ENCODE measurements at places on chromosomes 2 and 18.

GRCh38 chr2:193776988-193777387 is 1582.3 kb upstream of the TMEFF2 start:
- no peak for DNase-seq

GRCh38 chr2:132608311-132608710 is 61.7 kb downstream of the LYPD1 start:
- DNase-seq = no peak

DNA sequence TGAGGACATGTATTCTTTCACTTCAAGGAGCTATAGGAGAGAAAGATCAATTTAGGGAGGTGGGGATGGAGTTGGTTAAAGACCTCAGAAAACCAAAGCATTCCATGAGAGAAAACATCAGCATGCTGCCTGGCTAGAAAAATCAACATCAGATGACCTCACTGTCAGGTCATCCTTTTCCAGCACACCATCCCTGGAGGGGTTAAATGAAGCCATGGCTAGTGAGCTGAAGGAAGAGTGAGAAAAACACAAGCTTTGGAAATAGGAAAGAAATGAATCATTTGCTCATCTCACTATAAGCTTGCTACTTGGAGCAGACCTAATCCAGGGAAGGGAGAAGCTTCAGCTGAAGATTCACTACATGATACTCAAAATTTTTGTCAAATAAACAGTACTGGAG is 109.5 kb upstream of the ITGB6 start:
- DNase-seq = no peak

DNA sequence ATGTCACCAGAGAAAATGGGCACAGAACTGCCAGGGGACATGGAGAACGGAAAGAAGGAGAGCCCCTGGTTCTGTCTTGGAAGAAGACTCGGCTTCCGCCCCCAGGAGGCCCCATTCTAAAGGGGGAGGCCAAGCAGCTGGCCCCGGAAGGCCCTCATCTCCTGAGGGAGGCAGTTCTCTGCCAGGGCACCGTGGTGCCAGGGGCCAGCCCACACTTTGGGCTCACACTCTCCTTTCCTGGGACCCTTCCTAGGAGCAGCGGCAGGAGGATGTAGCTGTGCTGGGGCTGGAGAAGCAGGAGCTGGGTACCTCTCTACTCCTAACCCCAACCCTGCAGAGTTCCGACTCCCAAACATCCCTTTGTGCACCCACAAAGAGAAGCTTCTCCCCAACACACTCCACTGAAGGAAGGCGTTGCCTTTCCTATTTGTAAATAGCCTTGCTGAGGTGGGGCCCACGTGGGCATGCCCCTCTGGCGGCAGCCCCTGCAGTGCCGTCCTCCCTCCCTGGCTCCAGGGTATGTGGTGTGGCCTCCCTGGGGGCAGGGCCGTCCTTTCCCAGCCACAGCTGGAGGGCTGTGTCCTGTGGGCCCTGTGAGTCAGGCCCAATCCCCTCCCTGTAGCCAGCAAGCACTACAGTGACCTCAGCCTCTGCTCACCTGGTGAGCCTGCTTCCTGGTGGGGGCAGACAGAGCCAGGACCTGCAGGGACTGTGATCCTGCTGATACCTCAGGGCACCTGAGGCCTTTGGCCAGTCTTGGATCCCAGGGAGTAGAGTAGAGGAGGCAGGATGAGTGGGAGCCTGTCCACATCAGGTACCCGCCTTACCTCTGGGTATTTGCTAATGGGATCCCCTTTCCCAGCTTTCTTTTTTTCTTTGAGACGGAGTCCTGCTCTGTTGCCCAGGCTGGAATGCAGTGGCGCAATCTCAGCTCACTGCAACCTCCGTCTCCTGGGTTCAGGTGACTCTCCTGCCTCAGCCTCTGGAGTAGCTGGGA is 26.6 kb downstream of the ZFP36L2 start:
- no peak for DNase-seq

DNA sequence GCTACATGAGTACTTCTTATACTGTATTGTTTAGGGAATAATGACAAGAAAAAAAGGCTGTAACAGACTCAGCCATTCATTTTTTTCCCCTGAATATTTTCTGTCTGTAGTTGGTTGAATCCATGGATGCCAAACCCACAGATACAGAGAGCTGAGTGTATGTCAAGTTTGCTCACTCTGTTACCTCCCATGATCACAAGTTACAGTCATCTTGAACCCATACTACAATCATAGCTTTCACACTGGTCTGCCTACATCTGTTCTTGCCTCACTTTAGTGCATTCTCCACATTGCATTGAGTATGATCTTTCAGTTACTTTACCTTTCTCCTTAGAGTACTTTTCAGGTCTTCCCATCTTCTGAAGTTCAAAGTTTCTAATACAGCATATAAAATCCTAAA is 94.0 kb downstream of the BIRC6 start:
- DNase-seq = no peak

DNA sequence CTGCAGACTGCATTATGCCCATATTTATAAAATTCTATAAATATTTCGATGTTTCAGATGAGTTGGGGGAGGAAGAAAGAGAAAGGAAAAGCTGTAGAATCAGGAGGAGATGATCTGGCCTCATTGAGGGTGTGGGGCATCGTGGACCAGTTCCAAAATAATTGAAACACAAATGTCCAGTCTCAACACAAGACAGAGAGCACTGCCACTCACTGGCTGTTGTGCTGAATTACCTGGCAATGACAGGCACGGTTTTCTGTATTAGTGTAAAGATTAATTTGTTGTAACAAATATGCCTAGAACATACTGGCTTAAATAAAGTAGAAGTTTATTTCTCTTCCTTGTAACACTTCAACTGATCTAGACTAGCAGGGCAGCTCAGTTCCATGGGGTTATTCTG is 24.1 kb downstream of the POLE4 start:
- DNase-seq = no peak

GRCh38 chr2:209900638-209901037 is 101.8 kb upstream of the RPE start:
- no peak for DNase-seq

- DNase-seq = no peak
Observed at GRCh38 chr18:32920796-32921787, 148.3 kb upstream of the KLHL14 start.

DNA sequence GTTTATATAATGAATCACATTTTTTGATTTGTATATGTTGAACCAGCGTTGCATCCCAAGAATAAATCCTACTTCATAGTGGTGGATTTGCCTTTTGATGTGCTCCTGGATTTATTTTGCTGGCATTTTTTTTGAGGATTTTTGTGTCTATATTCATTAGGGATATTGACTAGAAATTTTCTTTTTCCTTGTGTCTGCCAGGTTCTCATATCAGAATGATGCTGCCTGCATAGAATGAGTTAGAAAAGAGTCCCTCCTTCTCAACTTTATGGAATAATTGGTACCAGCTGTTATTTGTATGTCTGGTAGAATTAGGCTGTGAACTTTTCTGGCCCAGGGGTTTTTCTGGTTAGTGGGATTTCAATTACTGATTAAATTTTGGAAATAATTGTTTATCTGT is 457.4 kb upstream of the DSEL start:
- DNase-seq = no peak

DNA sequence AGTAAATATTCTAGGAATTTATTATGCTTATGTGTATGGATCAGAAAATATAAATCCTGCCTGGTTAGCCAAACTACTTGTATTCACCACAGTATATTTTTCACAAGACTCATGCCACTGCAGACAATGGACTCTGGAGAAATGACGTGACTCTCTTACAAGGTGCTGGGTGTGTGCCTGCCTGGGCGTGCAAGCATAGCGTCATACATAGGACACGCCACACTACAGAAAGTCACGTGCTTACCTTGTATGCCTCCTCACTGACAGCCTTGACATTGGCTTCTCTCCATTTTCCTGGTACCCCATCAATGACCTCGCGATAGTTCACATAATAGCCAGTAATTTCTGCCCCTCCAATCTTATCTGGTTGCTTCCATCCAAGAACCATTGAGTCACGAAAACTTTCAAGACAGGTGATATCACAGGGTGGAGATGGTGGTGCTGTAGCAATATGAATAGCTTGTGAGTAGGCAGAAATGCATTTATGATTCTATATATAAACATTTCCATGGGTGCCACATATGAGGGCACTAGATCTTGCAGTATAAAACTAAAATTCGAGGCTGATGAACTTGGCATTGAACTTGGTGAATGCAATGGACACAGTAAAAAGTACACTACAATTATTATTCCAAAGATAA is 93.2 kb downstream of the MYOM1 start:
- DNase-seq = no peak

DNA sequence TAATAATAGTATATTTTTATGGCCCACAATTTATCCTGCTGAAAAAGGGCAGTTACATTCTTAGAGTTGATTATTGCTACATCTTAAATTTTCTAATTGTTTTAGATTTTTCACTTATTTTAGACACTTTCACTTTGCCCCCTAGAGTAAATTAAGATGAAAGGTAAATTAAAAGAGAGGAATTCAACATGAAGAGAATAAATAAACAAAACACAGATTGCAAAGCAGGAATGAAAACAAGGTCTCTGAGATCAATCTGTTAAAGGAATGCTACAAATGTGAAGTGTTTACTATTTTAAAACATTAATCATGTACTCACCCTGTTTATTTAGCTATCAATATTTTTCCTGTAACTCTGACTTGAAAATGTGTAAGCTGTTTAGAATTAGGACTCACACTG is 113.5 kb upstream of the ETAA1 start:
- DNase-seq = no peak

GRCh38 chr18:56715121-56715520 is 64.0 kb downstream of the WDR7 start:
- no peak for DNase-seq

DNA sequence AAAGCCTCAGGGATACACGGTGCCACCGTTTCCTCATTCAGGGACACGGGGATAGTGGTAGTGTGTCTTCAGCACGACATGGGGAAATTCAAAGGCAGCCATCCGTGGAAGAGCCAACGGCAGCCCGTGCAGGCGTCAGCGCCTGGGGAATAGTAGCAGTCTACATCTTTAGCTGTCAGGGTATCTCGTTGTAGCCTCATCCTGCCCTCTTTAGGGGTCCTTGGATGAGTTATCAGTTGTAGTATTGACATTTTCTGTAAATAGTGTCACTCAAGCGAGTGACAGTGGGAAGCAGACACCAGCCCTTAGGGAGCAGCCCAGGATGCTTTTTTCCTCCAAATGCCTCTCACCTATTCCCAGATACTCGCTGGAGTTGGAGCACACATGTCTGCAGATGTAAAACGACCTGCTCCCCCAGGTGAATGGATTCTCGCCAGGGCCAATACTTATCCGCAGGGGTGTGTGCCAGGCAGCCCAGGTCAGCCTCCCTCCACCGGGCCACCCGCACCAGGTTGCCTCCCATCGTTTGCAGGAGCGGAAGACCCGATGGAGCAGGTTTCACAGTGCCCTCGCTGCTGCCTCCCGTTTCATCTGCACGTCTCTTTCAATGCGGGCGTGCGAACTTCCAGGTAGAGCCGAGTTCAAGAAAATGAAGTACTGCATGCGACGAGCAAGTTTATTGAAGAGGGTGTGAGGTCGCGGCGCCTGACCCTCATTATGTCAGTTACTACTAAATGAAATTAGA is 41.0 kb downstream of the AGAP1 start:
- DNase-seq = no peak

DNA sequence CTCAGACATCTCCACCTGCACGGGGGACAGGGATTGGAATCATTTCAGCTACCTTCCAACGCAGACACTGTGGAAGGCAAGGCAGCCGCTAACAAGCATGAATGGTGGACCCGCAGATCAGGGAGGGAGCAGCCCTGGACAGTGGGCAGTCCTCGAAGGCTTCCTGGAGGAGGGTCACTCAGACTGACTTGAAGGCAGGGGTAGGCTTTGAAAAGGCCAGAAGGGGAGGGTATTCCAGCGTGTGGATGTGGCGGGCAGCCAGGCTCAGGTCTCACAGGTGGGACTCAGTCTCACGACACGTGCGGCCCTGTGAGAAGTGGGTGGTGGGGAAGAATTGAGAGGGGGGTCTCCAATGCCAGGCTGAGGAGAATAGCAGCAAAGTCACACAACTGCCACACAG is 29.9 kb downstream of the DYSF start:
- DNase-seq = no peak

- DNase-seq = no peak
Observed at GRCh38 chr2:27823569-27823968, 52.0 kb downstream of the MRPL33 start.

GRCh38 chr18:54822872-54823845 is 5.1 kb upstream of the RAB27B start:
- DNase-seq = no peak

DNA sequence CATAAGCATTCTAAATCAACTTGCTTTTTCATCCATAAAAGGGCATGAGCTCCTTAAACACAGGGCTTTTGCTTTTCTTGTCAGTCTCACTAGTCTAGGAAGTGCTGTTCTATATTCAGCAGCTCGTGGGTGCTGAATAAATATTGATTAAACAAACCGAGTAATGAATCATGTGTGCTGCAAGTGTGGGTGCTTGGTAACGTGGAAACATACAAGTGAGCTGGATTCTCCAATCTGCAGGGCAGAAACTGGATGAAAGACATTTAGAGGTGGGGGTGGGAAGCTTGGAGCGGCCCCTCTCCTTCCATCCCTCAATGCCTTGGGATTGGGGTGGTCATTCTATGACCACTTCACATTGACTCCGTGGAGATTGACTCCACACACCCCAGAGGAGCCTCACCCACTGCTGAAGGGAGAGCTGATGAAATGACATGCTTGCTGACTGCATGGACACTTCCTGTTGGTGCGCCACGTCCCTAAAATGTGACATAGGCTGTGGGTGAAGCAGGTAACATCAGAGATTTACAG is 114.6 kb downstream of the DOCK10 start:
- no peak for DNase-seq

GRCh38 chr2:64721320-64721623 is 67.6 kb upstream of the SERTAD2 start:
- DNase-seq = no peak

DNA sequence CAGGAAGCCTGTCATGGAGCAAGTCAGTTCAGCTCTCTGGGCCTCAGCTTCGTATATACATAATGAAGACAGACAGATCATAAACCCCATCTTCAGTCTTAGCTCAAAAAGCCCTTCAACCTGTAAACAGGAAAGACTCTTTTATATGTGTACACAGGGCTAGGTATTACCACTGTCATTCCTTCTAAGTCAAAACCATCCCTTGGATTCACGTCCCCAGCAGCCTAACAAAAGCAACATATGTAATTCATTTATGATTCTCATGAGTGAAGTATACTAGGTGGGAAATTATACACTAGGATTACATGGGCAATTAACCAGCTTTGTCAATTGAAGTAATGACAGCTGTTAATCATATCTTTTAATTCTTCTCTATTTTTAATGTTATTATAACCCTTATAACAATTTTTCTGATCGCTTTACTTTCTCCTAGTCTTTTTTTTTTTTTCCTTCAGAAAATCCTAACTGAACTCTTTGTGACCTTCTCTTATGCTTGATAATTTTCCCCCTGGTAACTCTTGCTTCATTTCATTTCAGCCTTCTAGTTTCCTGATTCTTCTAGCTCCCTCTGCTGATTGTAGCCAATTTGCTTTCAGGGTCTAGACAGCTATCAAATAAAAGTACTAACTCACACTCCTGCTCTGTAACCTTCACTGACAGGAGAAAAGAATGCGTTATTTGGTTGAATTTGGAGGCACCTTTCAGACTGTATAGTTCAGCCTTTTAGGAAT is 99.7 kb downstream of the RBM43 start:
- no peak for DNase-seq

GRCh38 chr2:124437811-124438210 is 412.7 kb downstream of the CNTNAP5 start:
- no peak for DNase-seq

GRCh38 chr18:3207565-3207964 is 12.2 kb downstream of the MYOM1 start:
- no peak for DNase-seq
